ENCODE measurements at places on chromosomes 6 and 20.
A peak's percentile ranks its signal among the peaks of the same experiment; 100 is the strongest.

- no peak for DNase-seq
These were observed 153.6 kb downstream of the FOXA2 start for GRCh38 chr20:22430746-22431168.

GRCh38 chr20:18005170-18005989 is 36.6 kb downstream of the MGME1 start:
- DNase-seq, result no peak

GRCh38 chr20:2364044-2364443 is 16.7 kb upstream of the TGM6 start:
- no peak for DNase-seq

- DNase-seq, result no peak
These were observed 47.4 kb downstream of the CYP39A1 start for GRCh38 chr6:46605091-46605797.

- DNase-seq, result peak; percentile 25
These were observed 317.5 kb downstream of the UTRN start for GRCh38 chr6:144602523-144603180.

- DNase-seq, result no peak
These were observed 38.8 kb downstream of the CPNE5 start for GRCh38 chr6:36800223-36801076.

DNA sequence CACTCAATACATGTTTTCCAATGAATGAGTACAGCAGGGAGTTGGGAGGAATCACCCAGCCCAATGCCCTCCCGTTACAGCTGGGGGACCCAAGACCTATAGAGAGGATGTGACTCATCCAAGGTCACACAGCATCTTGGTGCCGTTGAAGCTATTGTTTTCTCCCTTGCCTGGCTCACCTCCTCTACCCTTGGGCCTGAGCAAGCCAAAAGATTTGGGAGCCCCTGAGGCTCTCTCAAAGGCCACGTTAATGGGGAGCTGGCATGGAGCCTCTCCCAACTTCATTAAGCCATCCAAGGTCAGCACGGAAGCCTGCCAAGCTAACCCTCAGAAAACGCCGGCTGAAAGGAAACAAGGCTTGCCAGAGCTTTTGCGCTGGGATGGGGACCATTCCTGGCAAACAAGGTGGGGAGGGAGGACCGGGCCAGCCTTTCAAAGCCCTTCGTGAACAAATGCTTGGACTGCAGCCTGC is 30.4 kb downstream of the KCNB1 start:
- DNase-seq, result no peak

Data from CD4-positive, alpha-beta T cell treated with Interleukin-17A for 4 hours (primary cell).